ENCODE measurements at places on chromosomes 1 and 21.

DNA sequence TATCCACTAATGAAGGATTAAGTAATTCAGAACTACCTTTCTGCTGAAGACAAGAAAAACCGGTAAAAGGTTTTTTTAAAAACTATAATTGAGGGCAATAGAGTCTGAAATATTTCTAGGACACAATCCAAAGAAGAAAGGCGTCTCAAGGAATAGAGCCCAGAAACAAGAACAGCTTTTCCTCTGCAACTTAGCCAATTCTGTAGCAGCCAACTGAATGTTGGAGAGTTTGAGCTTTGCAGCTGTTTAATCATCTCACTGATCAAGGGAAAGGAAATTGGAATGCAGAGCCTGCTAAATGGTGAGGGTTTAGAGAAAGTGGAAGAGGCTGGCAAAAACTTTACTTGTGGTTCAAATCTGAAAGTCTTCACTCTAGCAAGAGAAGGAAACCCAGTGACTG is 818.9 kb downstream of the KCNT2 start:
- no peak for DNase-seq

DNA sequence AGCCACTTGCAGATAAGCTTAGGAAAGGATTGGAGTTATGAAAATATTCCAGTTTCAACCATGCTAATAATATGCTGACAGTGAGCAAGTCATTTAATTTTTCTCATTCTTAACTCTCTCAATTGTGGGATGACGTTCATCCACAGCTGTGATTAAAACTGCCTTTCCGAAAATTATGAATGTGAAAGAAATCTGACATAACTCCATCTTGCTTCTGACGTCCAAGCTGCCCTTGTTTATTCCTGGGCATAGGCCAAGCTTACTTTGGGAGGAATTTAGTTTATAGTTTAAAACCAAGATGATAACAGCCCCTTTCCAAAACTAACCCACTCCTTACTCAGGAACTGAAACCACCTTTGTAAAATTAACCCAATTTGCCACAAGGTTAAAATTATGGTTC is 11.0 kb upstream of the RGS18 start:
- DNase-seq = no peak

DNA sequence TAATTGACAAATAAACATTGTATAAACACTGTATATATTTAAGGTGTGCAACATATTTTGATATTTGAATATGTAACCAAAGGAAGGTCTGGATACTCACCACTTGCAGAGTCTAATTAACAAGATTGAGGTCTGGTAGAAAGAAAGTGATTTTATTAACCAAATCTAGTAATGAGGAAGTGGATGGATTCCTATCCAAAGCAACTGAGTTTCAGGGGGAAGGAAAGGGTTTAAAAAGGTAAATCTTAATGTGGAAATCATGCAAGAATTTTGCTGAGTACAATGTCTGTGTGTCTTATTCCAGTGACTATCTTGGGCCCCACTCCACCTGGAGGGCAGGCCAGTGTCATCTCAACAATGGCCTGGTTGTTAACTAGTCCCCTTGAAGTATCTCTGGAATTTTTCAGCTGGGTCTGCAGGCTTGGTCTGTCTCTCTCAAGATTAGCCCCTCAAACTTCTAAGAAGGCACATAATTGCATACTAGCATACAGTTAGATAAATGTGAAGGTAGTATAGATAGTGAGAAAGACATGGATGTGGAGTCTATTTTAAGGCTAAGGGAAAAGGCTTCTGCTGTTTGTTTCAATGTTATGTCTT is 262.7 kb upstream of the RGS18 start:
- DNase-seq = no peak

- peak; percentile 92 for DNase-seq
Observed at GRCh38 chr1:45750298-45751038, at the start of gene IPP. TSS of gene IPP (minus strand) at chr1:45750653. CDS start at chr1:45746411, 4,242 bp downstream.

GRCh38 chr1:244065960-244066388 is 14.9 kb downstream of the ZBTB18 start:
- DNase-seq = no peak

DNA sequence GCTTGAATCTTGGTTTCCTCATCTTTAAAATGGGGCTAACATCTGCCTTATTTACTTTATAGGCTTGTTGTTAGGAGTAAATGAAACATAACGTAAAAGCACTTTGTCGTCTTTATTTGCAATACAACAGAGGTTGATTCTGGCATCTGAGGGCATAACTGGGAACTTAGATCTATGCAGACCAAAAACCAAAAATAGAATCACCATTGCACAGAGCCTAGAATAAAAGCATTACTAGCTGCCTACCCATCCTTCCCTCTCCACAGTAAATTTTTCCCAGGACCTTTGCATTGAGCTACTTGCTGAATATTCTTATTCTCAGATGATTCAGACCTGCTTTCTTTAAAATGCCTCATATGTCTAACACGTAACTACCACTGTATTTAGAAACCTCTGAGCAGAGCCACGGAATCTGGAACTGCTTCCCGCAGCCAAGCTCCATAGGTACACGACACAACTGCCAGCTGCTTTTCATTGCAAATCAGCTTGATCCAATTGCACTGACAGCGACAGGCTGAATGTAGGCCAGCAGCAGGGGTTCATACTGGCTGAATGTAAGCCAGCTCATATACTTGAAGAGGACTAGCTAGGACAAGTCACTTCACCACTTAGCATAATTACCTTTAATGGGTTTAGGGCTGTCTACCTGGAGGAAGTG is 33.2 kb upstream of the SERBP1 start:
- no peak for DNase-seq

- no peak for DNase-seq
Observed at GRCh38 chr1:53094533-53094919, 32.5 kb downstream of the PODN start.

- DNase-seq = no peak
Observed at GRCh38 chr1:210653771-210654170, 325.1 kb downstream of the HHAT start.

DNA sequence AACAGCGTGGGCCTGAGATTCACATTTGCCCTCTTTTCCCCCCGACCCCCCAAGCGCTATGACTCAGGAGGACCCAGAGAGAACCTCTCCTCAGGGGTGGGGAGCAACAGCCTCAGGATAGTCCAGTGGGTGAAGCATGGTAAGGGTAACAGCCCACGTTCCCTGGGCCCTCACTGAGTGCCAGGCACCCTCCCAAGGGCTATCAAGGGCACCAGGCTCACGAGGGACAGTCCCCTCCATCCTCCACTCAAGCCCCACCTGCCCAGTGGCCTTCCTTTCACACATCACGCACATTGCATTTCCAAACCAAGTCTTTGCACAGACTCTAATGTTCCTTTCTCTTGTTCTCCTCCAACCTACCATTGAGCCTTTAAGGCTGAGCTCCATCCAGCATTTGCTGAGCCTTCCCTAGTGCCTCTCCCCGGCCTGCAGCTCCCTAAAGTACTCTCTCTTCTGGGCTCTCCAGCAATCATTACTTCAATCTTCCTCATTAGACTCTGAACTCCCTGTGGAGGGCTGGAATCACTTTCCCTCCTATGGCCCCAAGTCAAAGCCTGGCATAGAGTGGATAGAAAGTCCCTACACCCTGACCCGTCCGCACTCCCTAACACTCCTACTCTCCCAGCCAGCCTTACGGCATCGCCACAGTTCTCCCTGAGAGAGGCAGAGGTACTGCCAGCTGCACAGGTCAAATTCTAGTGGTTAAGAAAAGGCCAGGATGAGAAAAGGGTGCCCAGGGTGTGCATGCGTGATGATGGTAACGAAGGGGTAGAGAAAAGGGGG is 1.0 kb downstream of the AKR7A2 start:
- DNase-seq = no peak

DNA sequence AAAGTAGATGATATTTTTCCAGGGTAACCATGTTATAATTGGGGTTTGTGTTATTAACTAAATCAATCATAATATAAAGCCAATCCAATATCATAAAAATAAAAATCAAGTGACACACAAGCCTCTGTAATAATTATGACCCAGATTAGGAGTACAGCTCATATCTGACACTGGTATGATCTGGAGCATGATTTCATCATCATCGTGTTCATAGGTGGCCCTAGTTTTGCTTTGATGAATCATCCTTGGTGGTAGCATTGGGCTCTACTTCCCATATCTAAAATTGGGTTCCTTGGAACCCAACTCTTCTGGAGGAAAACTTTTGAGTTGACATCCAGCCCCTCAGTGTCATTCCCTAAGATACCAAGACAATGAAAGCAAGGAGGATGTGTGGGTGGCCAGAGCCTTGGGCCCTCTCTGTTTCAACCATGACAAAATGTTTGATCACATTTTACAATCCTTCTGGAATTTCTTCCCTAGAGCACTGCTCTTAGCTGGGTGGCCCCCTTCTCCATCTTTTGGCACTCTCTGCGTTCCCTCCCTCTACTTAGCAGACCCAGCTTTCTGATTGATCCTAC is 37.0 kb upstream of the ENAH start:
- DNase-seq = no peak

GRCh38 chr1:13830616-13831280 is 130.8 kb downstream of the PRDM2 start:
- no peak for DNase-seq

DNA sequence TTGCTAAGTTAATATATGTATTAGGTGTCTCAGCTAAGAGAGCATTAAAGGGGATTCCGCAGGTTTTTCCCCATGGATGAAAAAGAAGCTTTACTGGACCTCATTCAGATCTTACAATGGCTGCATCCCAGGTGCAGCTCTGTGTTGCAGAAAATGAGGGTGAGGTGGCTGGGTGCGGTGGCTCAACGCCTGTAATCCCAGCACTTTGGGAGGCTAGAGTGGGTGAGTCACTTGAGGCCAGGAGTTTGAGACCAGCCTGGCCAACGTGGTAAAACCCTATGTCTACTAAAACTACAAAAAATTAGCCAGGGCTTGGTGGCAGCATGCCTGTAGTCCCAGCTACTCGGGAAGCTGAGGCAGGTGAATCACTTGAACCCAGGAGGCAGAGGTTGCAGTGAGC is 58.5 kb upstream of the MORC3 start:
- DNase-seq = no peak

DNA sequence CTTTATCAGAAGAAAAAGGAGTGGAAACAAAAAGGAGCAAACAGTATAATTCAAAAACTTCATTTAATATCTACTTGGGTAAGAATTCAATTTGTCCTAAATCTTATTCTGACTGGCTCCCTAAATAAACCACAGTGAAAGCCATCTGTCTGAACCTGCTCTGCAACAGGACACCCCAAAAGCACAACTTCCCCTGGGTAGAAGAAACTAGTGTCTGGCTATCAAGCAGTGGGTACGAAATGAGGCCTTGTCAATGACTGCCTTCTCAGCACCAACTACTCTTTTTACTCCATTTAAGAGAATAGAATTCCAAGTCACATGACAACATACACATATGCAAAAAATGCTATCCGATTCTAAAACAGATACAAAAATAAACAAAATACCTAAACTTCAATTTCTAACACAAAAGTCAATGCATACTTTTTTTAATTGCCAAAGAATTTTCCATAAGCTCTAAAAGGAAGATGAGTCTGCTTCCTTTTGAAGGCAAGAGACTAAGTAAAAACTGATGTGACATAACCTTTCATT is 206.8 kb downstream of the SLC45A1 start:
- DNase-seq = no peak

DNA sequence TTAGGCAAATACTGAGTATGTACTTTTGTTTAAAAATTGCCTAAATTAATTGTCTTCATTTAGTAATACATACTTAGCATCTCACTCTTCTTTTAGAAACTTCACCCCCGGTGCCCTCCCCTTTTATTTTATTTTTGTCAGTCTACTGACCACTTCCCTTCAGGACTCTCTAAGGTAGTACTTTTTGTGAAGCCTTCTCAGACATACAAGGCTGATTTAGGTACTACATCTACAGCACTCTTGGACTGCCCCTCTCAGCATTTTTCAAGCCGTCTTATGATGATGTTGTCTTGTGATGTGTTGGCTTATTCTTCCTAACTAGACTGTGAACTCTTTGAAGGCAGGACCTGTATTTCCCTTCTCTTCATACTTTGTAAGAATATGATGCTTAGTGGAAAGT is 24.7 kb downstream of the RPS6KC1 start:
- DNase-seq = no peak

DNA sequence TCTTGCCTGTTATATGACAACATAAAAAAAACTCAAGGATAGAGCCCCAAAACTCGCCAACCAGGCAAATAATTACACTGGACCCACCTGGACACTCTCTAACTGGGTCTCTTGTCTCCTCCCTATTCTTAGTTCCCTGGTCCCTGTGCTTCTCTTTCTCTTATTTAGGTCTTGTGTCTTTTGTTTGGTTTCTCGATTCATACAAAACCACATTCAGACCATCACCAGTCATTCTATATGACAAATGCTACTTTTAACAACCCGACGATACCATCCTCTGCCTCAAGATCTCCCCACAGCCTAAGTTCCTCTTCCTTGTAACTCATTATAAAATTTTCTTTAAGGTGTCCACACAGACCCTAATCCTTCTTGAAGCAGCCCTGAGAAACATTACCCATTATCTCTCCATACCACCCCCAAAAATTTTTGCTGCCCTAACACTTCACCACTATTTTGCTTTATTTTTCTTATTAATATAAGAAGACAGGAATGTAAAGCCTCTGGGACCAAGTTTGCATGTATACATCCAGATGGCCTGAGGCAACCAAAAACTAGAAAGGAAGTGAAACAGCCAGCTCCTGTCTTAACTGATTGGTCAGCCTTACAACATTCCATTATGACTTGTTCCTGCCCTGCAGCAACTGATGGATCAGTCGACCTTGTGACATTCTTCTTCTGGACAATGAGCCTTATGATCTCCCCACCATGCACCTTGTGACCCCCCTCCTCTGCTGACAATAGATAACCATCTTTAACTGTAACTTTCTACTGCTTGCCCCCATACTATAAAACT is 638.2 kb downstream of the AMY1C start:
- no peak for DNase-seq

- DNase-seq = no peak
Observed at GRCh38 chr1:217014066-217014465, 290.8 kb upstream of the ESRRG start.

- DNase-seq = no peak
Observed at GRCh38 chr1:18895317-18895716, 7.0 kb downstream of the ALDH4A1 start.

DNA sequence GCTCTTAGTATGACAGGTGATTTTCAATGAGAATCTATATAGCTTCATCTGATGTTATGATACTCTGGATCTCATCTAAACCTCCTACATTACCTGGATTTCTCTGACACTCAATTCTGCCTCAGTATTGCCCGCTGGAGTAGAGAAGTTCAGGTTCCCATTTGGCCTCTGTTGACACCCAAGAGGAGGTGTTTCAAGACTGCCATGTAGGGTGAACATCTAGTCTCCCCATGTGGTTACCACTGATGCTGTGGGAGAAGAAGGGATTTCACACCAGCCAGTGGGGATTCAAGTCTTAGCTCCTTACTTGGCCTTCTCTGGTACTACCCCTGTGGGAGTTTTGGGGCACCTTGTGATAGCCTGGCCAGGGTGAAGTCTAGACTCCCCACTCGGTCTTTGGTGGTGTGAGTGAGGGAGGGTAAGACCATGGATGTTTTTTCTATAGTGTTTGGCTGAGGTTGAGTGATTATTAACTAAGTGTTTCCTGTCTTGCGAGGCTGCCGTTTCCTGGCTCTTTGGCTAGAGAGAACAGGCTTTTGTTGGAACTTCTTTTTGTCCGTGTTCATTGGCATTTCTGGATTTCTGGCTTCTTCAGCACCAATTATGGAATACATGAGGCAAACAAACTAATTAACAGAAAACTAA is 90.7 kb downstream of the RHOU start:
- no peak for DNase-seq

All from stimulated activated CD4-positive, alpha-beta T cell treated with anti-CD3 and anti-CD28 coated beads, Interleukin-4, amount 100 ng/mL, for 4 hours (primary cell).